NB4 (cell line): ENCODE measurements at places on chromosomes 4 and X.
A peak's percentile ranks its signal among the peaks of the same experiment; 100 is the strongest.

DNA sequence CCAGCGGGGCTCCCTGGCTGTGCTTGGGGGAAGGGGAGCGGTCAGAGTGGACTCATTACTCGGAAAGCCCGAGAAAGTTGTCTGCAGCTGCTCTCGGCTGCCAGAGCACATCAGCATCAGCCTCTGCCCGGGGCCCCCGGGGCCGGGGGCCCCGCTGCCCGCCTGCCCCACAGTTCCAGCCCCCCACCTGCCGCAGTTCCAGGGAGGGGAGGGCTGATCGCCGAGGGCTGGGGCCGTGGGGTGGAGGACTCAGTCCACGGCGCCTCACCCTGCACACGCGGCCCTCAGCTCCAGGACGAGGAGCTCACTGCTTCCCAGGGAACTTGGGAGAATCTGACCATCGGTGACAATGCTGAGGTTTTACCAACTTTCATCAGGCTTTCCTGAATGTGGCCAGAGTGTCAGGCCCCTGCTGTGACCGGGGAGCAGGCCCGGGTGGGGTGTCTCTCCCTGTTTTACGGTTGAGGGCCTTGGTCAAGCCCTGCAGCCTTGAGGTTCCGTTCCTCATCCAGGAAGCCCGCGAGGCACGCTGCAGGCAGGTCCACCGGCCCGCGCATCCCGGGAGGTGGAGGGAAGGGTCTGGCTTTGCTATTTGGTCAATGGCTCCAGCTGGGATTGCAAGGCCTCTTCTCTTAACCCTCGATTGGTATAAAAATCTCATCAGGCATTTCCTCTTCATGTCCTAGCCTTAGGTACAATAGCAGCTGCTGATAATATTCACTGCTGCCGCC, 57.2 kb downstream of the CPZ start:
- DNase-seq: no peak

DNA sequence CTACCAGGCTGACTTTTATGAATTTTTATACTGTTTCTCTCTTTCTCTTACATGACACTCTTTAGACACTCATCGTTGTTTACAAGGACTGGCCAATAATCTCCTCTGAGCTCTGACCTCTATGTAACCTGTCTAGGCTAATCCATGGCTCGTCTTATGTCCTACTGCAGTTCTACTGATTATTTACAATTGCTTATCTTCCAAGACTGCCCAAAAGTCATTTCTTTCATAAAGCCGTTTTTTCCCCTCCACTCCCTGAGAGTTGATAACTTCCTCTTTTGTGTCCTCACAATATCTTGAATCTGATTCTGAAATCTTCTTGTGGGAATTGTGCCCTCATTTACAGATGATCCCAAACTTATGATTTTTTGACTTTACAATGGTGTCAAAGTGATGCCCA, 18.3 kb upstream of the SNCA start:
- DNase-seq: no peak

DNA sequence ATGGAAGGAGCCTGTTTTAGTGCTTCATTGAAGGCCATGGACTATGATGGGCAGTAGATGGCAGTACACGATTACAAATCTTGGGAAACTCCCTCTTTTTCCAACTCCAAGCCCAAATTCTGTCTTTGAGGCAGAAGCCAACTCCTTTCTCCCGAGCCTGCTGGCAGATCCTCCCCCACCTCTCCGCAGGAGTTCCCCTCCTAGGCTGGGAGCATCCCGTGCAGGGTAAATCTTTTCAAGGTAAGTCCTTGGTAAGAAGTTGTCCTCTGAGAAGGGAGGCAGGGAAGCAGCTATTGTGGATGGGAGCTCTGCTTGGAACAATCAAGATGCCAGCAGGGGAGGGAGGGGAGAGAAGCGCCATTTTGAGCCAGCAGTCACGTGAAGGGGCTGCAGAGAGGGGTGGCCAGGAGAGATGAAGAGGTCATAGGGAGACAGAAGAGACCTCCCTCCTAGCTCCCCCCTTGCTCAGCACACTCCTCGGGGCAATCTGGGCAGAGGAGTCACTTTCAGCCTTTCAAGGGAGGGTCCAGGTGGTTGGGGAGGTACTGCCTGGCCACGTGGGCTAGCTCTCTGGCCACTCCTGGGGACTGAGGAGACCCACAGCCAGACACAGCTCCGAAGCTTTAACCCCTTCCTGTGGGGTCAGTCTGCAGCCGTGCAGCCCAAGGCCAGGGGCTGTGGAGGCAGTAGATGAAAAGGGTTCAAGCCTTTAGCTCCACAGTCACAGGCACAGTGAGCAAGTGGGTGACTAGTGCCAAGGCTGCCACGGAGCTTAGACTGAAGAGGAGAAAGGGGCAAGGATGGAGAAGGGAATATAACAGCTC, 9.6 kb downstream of the CC2D2A start:
- peak; percentile 69 for DNase-seq

DNA sequence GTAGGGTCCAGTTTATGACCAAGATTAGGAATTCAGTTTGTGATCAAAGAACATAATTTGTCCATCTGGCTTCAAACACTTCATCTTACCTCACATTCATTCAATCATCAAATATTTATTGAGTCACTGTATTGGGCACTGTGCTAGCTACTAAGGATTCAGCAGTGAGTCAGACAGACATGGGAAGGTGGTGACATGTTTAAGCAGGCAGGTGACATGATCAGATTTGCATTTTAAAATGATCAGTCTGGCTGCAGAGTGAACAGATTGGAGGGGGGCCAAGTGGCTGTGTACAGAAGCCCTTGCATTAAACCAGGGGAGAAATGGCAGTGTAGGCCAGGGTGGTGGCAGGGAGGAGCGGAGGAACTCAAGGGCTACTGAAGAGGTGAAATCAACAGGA, 25.1 kb upstream of the APLN start:
- DNase-seq: no peak

DNA sequence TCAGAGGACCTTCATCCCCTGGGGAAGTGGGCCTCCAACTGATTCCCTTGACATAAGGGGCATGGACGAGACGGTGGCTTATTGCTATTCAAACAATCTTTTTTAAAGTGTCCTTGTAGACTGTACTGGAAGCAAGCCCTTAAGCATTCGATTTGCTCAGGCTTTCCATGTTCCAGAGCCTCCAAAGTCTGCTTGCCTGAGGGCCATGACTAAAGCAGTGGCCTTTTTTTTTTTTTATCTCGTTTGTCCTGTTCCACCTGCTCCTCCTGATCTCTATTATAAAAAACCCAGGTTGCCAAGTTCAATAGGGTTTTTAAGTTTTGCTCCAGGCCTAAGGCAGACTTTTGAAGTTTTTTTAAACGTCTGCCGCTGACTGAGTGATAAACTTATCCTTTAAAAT, 103.7 kb upstream of the AADAT start:
- peak; percentile 5 for DNase-seq
